Spleen (tissue), 13 donors: ENCODE measurements at places on chromosomes 7 and 10. TPM values are rescaled to one million over a fixed set of nuclear protein-coding genes. Genes with fewer than 3 reads are reported as not detected.

The EGFR gene
- polyA plus RNA-seq, result 1.6 TPM

The SYCE1 gene
- 0.24 TPM for polyA plus RNA-seq

The THSD7A gene
- polyA plus RNA-seq, result 0.42 TPM

The GJD4 gene
- polyA plus RNA-seq, result 0.10 TPM

The TMEM213 gene
- not detected for polyA plus RNA-seq

The RNF32 gene
- polyA plus RNA-seq, result 0.86 TPM

The SLC26A3 gene
- polyA plus RNA-seq, result not detected

The PTN gene
- polyA plus RNA-seq, result 4.5 TPM

The TMEM196 gene
- polyA plus RNA-seq, result not detected

The MSS51 gene
- polyA plus RNA-seq, result 3.2 TPM

The FEZF1 gene
- not detected for polyA plus RNA-seq

The EFCAB10 gene
- polyA plus RNA-seq, result not detected

The KLF14 gene
- 0.05 TPM for polyA plus RNA-seq

The SLK gene
- polyA plus RNA-seq, result 9.1 TPM

The PHTF2 gene
- polyA plus RNA-seq, result 24.6 TPM

The OR6V1 gene
- not detected for polyA plus RNA-seq

The GARIN1A gene
- 0.70 TPM for polyA plus RNA-seq

The EMX2 gene
- polyA plus RNA-seq, result 0.06 TPM

The GCC1 gene
- 4.3 TPM for polyA plus RNA-seq

The UNC5B gene
- polyA plus RNA-seq, result 1.7 TPM

The TFPI2 gene
- 1.2 TPM for polyA plus RNA-seq
